GM12878 (cell line): ENCODE measurements at places on chromosomes 7 and 10. TPM values are rescaled to one million over a fixed set of nuclear protein-coding genes. Genes with fewer than 3 reads are reported as not detected.

DNA sequence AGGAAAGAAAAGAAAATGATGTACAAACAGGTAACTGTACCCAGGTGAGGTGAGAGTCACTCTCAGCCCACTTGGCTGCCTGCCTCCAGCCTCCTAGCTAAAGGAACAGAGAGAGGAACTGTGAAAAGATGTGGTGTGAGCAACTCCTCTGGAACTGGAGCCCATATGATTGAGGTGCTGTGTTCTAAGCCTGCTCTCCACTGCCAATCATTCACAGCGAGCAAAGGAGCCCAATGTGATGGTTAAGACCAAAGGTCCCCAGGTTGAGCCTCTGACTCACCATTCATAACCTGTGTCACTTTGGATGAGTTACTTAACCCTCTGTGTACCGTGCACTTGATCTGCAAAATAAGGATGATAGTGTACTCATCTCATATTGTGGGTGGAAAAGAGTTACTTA is 868.1 kb upstream of the AUTS2 start:
- no peak for DNase-seq

GRCh38 chr10:18473424-18474117 is 177.8 kb downstream of the NSUN6 start:
- DNase-seq, result no peak

- DNase-seq, result no peak
Measured at GRCh38 chr10:20877986-20878983, 18.8 kb downstream of the NEBL start.

- no peak for DNase-seq
Measured at GRCh38 chr7:42194238-42194637, 42.8 kb downstream of the GLI3 start.

Gene KCND2
- polyA plus RNA-seq, result 5.7 and 5.8 TPM in 2 replicates

DNA sequence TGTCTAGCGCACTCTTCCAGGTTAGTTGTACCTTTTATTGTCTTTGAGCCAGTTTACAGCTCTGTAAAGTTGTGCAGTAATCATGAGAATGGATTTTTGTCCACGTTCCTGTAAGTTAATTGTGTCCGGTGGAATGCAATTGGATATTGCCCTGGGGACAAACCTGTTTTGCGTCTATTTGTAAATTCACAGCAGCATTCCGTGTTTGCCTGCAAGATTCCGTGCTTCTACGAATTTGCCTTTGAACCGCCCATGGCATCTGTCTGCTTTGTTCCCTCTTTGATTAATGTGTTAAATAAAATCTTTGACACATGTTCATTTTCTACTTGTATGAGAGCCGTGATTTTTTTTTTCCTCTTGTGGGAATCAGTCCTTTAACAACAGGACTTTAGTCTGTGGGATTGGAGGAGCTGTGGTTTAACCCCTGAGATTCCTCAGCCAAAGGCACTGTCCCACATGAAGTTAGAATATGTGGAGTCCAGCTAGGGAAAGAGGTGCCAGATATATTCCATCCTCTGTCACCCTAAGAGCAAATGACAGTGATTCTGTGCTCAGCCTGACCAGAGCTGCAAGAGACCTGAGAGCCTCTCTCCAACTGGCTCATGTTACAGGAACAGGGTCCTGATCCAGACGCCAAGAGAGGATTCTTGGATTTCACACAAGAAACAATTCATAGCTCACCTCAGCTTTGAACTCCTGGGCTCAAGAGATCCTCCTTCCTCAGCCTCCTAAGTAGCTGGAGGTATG is 126.3 kb downstream of the COL26A1 start:
- DNase-seq, result no peak

- DNase-seq, result no peak
Measured at GRCh38 chr7:28296571-28297483, 115.5 kb upstream of the CREB5 start.

Gene MYL10
- not detected in 2 replicates for polyA plus RNA-seq

- no peak for DNase-seq
Measured at GRCh38 chr7:131826960-131827359, 270.5 kb upstream of the PODXL start.
